ENCODE measurements at places on chromosomes 6 and 20.

DNA sequence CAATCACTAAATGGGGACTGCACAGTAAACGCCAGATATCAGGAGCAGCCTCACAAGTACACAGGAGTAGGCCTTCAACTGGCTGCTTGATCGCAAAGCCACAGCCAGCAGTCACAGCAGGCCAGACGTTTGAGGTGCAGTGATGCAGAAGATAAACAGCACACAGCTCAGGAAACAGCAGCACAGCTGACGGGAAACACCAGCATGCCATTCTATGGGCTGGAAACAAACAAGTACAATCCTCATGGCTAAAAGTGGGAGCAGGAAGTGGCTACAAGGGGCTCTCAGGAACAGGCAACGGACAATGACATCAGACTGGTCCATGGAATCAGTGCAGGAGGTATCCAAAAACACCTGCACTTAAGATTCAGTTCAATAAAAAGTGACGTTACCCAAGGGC is 111.0 kb downstream of the DTNBP1 start:
- no peak for DNase-seq

DNA sequence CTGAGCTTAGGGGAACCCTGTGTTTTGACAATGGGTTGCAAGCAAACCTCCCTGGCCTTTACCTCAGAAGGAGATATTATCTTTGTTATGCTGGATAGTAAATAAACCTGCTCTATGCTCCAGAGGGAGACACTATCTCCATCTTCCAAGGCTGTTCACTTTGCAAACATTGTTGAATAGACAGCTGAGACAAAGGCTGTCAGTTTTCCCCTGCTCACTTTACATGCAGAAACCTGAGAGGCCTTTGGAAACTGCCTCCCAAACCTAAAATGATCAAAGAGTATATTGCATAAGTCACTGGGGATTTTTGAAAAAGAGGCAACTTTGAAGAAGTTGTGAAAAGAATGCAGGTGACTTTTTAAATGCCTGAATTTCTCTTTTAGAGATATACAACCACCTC is 61.6 kb downstream of the MRAP2 start:
- no peak for DNase-seq

DNA sequence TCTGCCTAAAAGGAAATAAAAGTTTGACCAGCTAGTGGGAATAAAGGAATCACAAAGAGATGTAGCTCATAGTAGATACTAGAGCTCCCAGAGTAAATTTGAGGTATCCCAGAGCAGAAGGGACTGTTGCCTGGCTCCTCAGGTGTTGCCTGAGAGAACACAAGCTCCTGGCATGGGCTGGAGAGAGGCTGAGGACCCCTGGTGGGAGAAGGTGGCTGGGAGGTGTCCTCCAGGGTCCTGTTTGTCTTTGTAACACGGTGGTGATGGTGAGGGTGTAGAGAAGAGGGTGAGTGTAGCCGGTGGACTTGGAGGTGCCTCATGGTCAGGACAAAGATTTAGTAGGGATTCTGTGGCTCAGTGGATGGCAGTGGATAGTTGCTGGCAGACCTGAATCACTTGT is 28.1 kb upstream of the NNAT start:
- DNase-seq = no peak

GRCh38 chr6:164665328-164665727 is 644.1 kb downstream of the C6orf118 start:
- no peak for DNase-seq

- peak; percentile 82 for DNase-seq
Observed at GRCh38 chr20:38172408-38172807, 7.3 kb upstream of the TGM2 start.

DNA sequence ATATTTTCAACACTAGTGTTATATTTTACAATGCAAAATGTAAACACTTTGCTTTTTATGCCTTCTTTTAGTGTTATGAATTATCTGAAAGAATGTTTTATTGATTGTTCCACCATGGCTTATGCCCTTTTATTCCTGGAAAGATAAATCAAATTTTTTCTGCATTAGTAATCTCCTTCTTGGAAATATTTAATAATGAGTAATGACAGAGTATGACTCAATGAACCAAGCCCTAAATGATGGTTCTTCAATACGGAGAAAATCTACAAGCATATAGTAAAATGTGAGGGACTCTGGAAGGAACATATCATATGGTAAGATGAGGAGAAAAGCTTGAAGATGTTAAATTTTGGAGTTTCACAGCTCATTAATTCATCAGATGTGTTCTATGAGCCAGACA is 929.6 kb downstream of the C6orf118 start:
- DNase-seq = peak; percentile 12

DNA sequence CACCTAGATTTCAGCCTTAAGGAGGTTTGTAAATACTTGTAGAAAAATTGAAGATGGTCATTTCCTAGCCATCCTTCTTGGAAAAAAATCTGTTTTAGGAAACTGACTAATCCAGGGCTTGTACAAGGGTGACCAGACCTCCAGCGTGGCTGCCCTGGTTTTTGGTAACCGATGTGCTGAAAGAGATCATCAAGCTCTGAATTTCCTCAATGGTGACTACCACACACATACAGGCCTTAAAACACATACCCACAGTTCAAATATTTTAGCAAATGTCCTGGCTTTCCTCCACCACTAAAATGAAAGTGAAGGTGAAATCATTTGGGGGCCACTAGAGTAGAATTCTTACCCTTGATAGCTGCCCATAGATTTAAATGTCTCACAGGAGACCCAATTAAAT is 215.3 kb upstream of the SUPT3H start:
- DNase-seq = peak; percentile 25

DNA sequence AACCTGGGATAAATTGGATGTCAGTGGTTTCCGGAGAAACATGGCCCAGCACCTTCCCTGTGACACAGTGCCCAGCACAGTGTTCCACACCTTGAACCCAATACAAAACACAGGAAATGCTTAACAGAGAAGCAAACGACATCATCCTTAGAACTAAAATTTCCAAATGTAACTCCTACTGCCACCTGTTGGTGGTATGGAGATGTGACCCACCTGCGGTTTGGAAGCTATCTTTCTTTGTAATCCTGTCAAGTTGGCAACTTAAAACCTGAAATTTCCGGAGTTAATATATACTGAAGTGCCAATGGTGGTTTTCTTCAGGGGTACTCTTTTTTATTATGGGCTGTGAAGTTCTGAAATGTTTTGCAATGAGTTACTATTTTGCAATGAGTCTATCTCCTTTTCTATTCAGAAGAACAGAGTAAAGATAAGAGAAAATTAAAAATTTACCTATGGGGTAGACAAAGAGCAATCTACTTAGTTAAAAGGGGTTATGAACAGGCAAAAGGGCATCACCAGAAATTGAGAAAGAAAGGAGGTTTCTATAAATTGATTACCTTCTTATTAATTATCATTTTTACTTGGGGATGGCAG is 658.8 kb downstream of the PTPRT start:
- peak; percentile 11 for DNase-seq

- peak; percentile 34 for DNase-seq
Observed at GRCh38 chr20:4637081-4637797, 84.5 kb upstream of the PRND start.

GRCh38 chr20:12531626-12532025 is 477.1 kb upstream of the SPTLC3 start:
- no peak for DNase-seq

DNA sequence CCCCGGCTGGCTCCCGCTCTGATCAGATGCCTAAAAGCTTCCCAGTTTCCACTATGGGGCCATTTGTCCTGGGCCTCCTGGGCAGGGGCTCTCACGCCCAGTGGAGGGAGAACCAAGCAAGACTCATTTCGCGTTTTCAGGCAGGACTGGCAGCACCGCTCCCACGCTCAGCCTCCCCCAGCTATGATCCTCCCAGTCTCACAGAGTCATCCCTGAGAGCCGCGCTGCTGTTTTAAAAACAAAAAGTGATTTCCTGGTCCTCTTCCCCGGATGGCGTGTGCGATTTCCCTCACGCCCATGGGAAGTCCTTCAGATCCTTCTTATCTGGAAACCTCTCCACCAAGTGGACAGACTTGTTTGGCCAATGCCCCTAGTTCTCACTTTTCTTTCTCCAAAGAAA is at the start of gene ADGRF5:
Gene ADGRF5, minus strand, starts transcription at position 208 of the 400 bp plus-strand sequence. CDS start 15,176 bp downstream, outside the sequence.
- no peak for DNase-seq

DNA sequence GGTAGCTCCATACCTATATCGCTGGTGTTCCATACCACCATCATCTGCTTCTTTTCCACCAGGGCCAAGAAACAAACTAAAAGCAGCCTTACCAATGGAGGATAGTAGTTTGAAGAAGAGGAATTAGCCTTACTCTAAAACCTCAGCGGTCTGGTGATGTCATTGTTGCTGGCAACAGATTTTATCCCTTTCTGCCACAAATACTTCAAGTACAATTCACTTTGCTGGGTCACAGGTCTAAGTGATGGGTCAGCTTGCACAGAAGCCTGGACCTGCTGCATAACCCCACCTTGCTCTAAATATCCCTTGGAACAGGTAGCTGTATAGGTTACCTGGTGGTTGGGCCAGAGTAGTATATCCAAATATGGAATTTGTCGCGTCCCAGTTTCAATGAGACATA is 53.2 kb upstream of the THEMIS start:
- DNase-seq = no peak

GRCh38 chr20:24814556-24815195 is 134.4 kb upstream of the CST7 start:
- no peak for DNase-seq

DNA sequence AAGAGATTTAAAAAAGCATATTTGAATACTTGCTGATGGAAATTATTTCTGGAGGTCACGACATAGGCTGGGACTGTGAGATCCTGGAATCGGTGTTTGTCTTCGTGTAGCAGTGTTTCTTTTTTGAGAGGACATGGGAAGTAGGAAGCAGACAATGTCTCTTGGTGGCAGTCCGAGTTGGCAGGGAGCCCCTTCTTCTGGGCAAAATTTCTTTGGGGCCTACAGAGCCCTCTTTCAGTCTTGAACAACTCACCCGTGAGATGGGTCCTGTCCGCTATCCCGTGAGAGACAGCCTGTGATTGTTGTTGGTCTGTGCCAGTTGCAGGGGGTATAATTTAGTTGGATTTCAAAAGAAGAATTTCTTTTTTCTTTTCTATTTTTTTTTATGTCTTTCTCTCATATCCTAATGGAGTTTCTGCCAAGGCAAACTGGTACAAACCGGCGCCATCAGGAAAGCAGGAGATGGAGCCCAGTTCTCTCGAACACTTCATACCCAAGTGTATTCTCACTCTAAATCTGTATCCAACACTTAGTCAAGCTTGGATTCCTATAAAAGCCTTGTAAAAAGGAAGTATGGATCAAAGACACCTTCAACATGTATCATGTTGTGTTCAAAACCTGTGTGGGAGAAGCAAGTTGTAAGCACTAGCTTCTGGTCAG is 785.1 kb downstream of the MAFB start:
- DNase-seq = no peak

- no peak for DNase-seq
Observed at GRCh38 chr6:166001359-166001758, 166.3 kb downstream of the TBXT start.

- DNase-seq = no peak
Observed at GRCh38 chr20:41080866-41081265, 52.2 kb downstream of the TOP1 start.

DNA sequence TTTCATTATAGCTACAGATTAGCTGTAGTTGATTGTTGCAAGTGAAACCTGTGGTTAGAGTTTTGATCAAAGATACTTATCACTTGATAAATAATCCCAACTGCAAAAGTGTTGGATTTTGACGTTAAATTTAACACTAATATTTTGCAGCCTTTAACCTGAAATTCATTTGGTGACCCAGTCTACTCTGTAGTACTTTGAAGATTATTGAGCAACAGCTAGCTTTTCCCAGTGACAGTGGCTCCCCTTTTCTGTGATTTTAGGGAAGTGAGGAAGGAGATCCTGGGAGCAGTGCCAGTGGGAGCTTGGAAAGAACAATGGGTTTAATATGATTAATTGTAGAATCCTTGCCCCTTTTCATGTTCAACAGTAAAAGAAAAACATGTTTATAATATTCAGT is 76.9 kb downstream of the NCOA3 start:
- no peak for DNase-seq

DNA sequence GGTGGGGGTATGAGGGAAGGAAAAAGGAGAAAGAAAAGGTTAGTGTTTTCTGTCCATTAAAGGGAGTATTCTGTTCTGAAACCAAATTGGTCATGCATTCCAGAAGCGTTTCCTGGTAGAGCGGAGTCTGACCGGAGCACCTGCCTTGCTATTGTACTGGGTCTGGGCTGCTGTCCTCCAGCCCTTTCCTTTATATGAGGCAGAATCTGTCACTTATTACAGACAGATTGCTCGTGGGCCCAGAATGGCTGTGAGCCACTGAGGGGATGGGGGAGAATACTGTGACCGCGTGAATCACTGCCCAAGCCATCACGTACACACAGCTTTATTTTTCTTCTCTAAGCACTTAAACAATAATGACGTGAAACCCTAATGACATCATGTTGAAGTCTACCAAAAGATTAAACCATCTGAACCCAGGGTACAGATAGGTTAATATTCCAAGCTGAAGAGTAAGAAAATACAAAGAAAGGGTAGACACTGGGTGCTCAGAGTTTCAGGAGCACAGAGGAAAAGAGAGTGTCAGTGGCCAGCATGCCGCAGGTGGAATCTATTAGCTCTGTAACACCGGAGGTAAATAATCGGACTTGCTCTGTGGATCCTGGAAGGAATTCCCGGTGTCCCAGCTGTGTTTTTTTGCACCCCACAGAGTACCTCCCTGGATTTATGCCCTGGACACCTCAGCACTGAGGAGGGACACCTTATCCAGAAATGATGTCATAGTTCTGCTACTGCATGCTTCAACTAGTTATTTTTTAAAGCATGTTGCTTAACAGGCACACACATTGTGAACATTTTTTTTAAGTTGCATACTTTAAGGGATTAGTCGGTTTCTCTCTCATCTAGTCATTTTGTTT is 573.3 kb downstream of the PKHD1 start:
- DNase-seq = no peak

- peak; percentile 93 for DNase-seq
Observed at GRCh38 chr6:143510991-143511891, at the start of gene FUCA2. TSS of gene FUCA2 (minus strand) at chr6:143511720. CDS start at chr6:143511634, 86 bp downstream.

GRCh38 chr6:139979021-139979725 is 604.7 kb upstream of the CITED2 start:
- no peak for DNase-seq

- no peak for DNase-seq
Observed at GRCh38 chr6:47203938-47204611, 105.6 kb downstream of the TNFRSF21 start.

DNA sequence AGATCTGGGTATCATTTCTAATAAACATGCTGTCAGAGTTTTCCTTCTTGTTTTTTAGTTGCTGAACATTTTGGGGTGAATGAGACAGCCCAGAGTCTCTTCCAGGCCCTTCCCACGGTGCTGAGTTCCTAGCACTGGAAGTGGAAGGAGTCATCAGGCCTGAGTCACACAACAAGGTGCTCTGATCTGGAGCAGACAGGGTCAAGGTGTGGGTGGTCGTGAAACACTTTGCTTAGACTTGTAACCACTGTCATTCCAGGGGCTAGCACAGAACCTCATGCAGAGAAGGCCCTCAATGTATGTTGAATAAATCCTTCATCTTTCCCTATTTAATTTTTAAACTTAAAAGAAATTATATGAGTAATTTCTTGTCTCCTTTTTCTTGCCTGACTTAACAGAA is 60.6 kb downstream of the TXLNB start:
- peak; percentile 8 for DNase-seq

DNA sequence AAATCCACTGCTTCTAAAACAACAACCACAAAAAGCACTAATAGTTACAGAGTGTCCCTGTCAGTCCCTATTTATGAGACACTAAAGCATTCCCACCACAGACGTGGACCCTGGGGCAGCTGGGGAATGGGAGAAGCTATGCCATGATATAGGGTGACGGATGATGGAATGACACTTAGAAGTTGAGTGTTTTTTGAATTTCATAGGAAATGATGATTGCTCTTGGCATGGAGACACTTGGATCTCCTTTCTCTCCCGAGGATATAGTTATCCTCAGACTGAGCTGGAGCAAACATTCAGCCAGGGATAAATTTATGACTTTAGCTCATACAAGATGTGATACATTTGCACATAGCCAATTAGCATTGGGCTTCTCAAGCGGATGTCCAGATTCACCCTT is 151.2 kb downstream of the EDN3 start:
- no peak for DNase-seq

Measured in ELR (cell line).